Kidney (tissue), 22 donors: ENCODE measurements at places on chromosomes 7 and 10.

DNA sequence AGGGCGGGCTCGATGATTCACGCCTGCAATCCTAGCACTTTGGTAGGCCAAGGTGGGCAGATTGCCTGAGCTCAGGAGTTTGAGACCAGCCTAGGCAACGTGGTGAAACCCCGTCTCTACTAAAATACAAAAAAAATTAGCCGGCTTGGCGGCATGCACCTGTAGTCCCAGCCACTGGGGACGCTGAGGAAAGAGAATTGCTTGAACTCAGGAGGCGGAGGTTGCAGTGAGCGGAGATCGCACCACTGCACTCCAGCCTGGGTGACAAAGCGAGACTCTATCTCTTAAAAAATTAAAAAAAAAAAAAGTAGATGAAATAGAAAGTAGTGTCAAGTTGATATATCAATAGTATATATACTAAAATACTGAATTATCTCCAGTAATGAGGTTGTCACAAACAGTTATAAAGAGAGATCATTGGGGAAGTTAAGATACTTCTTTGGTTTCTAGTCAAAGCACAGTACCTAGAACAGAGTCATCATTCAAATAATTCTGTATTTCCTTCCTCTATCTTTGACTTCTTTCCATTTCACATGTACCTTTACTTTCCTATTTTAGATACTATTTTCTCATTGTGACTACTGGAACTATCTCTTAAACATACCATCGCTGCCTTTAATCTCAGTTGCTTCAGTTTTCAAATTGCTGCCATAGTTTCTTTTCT lies 491.7 kb downstream of the GRM8 start:
- DNase-seq = no peak

DNA sequence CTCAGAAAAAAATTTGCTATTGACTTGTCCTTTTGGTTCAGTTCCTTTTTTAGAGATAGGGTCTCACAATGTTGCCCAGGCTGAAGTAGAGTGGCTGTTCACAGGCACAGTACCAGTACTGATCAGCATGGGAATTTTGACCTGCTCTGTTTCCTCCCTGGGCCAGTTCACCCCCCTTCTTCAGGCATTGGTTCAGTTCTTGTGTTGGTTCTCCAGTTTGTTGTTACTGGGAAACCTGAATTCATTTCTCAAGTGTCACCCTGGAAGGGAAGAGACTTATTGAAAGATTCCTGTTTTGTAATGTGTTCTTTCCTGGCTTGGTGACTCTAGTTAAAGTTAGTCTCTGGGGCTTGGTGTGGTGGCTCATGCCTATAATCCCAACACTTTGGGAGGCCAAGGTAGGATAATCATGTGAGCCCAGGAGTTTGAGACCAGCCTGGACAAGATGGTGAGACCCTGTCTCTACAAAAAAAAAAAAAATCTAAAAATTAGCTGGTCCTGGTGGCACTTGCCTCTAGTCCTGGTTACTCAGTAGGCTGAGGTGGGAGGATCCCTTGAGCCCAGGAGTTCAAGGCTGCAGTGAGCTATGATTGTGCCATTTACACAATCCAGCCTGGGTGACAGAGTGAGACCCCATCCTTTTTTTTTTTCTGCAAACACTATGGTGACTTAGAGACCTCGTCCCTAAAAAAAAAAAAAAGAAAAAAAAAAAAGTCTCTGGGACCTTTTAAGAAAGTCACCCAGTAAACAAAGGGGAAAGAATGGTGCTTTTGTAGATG lies 52.7 kb downstream of the CNNM2 start:
- no peak for DNase-seq

GRCh38 chr10:24552346-24553016 lies 171.2 kb downstream of the ARHGAP21 start:
- peak; percentile 46 for DNase-seq

DNA sequence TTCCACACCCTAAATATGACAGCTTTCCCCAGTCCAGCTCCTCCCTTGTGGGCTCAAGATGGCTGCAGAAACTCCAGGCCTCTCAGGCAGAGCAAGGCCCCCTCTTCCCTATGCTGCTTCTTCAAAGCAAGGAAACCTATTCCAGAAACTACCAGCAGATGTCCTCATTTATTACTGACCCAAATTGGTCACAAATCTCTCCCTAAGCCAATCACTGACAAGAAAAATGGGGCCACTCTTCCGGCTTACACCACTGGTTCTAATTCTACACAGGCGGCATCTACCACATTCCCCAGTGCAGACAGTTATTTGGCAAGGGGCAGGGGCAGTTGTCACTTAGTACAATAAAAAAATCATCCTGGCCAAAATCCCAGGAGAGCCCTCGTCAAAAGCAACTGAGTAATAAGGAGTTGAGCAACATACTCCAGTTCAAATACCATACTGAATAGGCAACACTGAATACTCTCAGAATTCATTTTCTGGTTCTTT lies 150.4 kb downstream of the SFMBT2 start:
- DNase-seq = peak; percentile 87

DNA sequence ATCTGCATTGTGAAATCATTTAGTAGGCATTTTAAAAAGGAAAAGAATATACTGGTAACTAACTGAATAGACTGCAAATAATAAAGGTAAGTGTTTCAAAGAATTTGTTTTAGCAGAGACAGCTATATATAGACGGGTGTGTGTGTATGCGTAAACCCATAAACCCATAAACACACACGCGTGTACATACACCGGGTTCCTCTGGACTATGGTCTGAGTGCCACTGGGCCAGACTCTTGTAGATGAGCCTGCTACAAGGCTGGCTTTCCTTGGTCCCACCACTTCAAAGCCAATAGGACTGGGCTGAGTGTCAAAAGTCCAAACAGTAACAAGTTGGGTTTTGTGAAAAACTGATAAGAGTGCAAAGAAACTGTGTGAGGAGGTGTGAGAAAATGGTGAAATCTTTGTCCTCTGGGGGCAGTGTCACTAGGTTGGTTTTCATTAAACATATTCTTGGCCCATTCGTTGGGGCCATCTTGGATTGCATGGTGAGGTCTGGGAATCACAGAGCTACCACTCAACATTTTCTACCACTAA lies 39.8 kb downstream of the GNA12 start:
- DNase-seq = no peak
